ENCODE measurements at places on chromosomes 5 and 9. TPM values are rescaled to one million over a fixed set of nuclear protein-coding genes. Genes with fewer than 3 reads are reported as not detected.

- no peak overlapping the region for H3K4me3 ChIP-seq
- peaks cover 22% of the 10 kb centered on the region for H3K4me1 ChIP-seq
- no peak for DNase-seq
- H3K27ac ChIP-seq: no peak overlapping the region
Observed at GRCh38 chr9:128001779-128002298, 21.1 kb upstream of the EEIG1 start.

DNA sequence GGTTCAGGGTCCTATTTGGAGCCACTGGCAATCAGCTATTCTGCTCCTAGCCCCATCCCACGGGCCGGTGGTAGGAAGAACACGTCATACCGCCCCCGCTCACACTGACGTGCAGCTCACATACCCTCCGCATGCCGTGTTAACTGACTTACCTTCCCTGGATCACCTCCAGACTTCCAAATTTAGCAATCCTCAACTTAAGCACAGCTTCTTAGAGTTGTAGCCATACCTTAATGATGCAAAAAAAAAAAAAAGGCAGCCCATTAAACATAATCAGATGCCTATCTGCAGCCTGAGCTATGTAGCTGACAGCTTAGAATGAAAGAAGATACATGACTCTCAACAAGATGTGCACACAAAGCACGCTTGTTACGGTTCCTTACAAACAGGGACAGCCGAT lies 93.0 kb downstream of the IRX2 start:
- no peak overlapping the region for H3K27ac ChIP-seq
- no peak overlapping the region for H3K4me3 ChIP-seq
- no peaks in the 10 kb centered on the region for H3K4me1 ChIP-seq
- DNase-seq: no peak
- H3K27me3 ChIP-seq: no peaks in the 10 kb centered on the region
- no peaks in the 10 kb centered on the region for H3K36me3 ChIP-seq

GRCh38 chr5:179278119-179278518 lies 67.1 kb downstream of the ADAMTS2 start:
- H3K27ac ChIP-seq: no peak overlapping the region
- no peak for DNase-seq
- H3K36me3 ChIP-seq: no peaks in the 10 kb centered on the region
- no peak overlapping the region for H3K4me3 ChIP-seq
- no peaks in the 10 kb centered on the region for H3K27me3 ChIP-seq
- H3K4me1 ChIP-seq: no peaks in the 10 kb centered on the region

DNA sequence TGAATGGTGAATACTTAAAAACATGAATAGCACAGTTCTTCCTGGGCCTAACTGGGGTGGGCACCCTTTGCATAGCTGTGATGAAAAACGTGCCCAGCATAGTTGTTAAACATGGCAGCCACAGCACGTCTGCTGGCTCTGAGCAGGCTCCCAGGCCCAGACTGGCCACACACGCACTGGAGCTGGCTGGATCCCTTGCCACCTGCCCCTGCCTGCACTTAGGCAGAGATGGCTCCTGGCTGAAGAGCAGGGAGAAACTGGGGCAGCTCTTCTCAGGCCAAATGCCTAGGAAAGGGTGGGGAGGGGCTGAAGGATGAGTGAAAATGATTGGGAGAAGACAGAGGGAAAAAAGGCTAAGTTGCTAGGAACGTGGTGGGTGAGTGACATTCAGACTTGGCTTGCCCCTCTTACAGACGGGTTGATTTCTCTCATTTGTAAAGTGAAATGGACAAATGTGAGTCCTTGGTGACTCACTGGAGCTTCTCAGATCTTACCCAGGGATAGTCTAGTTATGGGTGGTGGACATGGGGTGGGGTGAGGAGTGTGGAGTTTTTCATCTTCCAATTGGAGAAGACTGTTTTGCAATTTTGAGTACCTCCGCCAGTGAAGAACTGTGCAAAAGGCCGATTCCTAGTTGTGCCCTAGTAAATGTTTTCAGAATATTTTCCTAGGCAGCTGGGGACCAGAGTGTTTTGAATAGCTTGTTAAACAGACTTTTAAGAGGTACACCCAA lies 42.4 kb downstream of the TRIO start:
- no peak overlapping the region for H3K27ac ChIP-seq
- no peak for DNase-seq
- no peaks in the 10 kb centered on the region for H3K4me1 ChIP-seq
- no peak overlapping the region for H3K4me3 ChIP-seq
- no peaks in the 10 kb centered on the region for H3K36me3 ChIP-seq

GRCh38 chr5:168093200-168093910 lies 198.1 kb upstream of the WWC1 start:
- no peak overlapping the region for H3K4me3 ChIP-seq
- no peak for DNase-seq
- H3K36me3 ChIP-seq: no peaks in the 10 kb centered on the region
- H3K4me1 ChIP-seq: no peaks in the 10 kb centered on the region
- H3K27ac ChIP-seq: no peak overlapping the region

- no peak for DNase-seq
- no peaks in the 10 kb centered on the region for H3K36me3 ChIP-seq
- H3K27me3 ChIP-seq: no peaks in the 10 kb centered on the region
- no peak overlapping the region for H3K27ac ChIP-seq
- H3K4me3 ChIP-seq: no peak overlapping the region
Observed at GRCh38 chr5:41598011-41598410, 87.6 kb upstream of the PLCXD3 start.

DNA sequence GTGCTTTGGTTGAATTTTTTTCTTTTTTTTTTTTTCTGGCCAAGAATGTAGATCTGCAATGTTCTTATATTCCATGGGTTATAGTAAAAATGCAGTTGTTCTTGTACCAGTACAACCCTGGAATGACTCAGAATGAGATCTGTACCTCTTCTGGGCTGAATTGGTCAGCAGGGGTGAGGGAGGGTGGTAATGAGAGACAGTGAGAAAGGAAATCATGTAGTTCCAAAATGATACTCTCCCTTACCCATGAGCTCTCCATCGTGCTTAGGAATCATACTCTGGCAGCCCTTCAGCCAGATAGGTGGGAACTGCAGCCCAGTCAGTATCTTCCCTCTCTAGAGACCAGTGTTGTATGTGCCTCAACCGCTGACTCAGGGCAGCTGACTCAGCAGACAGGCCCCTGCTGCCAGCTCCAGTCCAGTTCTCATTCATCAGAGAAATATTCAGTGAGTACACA lies 2.1 kb upstream of the GLIS3 start:
- no peak for DNase-seq
- no peaks in the 10 kb centered on the region for H3K36me3 ChIP-seq
- no peak overlapping the region for H3K27ac ChIP-seq
- no peak overlapping the region for H3K4me3 ChIP-seq
- peaks cover 3% of the 10 kb centered on the region for H3K4me1 ChIP-seq

- H3K4me3 ChIP-seq: no peak overlapping the region
- no peaks in the 10 kb centered on the region for H3K36me3 ChIP-seq
- H3K4me1 ChIP-seq: no peaks in the 10 kb centered on the region
- no peak for DNase-seq
- H3K27ac ChIP-seq: no peak overlapping the region
Observed at GRCh38 chr5:173383711-173384110, 55.5 kb upstream of the STC2 start.

GRCh38 chr5:135392256-135392655 lies 6.8 kb downstream of the MACROH2A1 start:
- peaks cover 19% of the 10 kb centered on the region for H3K36me3 ChIP-seq
- DNase-seq: no peak
- no peaks in the 10 kb centered on the region for H3K27me3 ChIP-seq
- peaks cover 52% of the 10 kb centered on the region for H3K4me1 ChIP-seq
- no peak overlapping the region for H3K27ac ChIP-seq
- H3K4me3 ChIP-seq: no peak overlapping the region

GRCh38 chr9:35812025-35812602 lies at the start of gene SPAG8:
Gene SPAG8, minus strand, starts transcription at chr9:35812262. Its CDS starts 115 bp downstream, at chr9:35812147.
- DNase-seq: peak; percentile 89
- H3K36me3 ChIP-seq: no peaks in the 10 kb centered on the region
- H3K27me3 ChIP-seq: no peaks in the 10 kb centered on the region
- peak within 1 kb of the TSS; percentile 72 for H3K27ac ChIP-seq

GRCh38 chr5:165321912-165322311 lies 1816.5 kb downstream of the MAT2B start:
- no peak overlapping the region for H3K27ac ChIP-seq
- no peak for DNase-seq
- no peaks in the 10 kb centered on the region for H3K4me1 ChIP-seq
- no peak overlapping the region for H3K4me3 ChIP-seq
- H3K27me3 ChIP-seq: no peaks in the 10 kb centered on the region

The OBP2B gene
- total RNA-seq: not detected

The FBXW11 gene
- total RNA-seq: 40.7 TPM

The PRKAA1 gene
- 98.1 TPM for total RNA-seq

The GLRA1 gene
- not detected for total RNA-seq

The PCDHB4 gene
- total RNA-seq: not detected

All from naive thymus-derived CD4-positive, alpha-beta T cell (primary cell).